Left forelimb (tissue), 1 donor: ENCODE measurements at places on chromosomes 11 and 22.

DNA sequence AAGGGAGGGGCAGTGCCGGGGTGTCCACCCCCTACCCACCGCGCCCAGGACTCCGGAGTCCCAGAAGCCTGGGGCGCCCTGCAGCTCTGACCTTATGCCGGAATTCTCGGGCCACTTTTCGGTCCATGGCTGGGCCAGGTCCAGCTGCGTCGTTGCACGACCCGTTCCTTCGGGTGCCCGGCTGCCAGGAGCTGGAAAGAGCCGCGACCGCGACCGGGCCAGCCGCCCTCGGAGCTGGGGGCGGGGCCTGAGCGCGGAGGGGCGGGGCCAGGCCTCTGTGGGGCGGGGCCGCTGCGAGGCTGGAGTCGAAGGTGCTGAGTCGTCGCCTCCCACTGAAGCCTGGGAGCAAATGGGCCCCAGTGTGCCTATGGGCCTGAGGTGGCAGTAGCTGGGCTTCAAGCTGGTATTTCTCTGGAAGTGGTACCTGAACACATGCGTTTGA is at the start of gene USH1C:
Gene USH1C (minus strand): TSS at position 236 of the 442 bp plus-strand sequence. CDS start 109 bp downstream, at position 127.
- DNase-seq = no peak

DNA sequence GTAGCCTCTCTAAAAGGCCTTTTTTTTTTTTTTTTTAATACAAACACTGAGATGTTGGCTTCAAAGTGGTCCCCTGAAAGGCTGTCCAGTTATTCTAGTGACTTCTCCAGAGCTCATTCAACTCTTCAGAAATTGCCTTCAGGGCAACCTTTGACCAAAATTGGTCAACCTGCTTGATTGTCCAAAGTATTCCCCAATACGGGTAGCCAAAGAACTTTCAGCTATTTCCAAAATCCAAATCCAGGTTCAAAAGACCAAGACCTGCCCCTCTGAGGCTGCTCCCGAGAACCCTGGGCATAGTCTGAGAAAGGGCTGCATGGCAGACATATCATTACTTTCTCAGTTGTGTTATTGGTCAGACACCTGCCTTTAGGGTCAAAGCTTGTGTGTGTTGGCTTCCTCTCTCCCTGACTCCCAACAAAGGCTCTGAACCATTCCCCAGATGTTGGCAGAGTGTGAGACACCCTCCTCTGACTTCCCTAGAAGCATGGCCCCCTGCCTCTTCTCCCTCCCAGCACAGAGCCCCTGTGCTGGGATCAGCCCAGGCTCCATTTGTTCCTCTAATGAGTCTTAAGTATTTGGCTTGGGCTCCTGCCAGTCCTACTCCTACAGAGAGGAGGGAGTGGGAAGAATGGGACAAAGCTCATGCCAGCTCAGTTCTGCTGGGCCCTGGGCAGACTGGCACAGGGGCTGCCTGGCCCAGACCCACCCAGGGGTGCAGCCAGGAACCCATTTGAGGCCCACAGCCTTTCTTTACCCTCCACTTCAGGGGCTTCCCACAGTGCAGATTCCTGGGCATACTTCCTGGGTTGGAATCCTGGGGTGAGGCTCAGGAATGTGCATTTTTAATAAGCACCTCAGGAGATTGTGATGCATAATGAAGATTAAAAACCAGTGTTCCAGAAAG is 30.3 kb downstream of the TNKS1BP1 start:
- DNase-seq = no peak

GRCh38 chr22:19242699-19243098 is 48.8 kb downstream of the CLTCL1 start:
- DNase-seq = no peak

GRCh38 chr11:8213376-8213775 is 44.6 kb upstream of the RIC3 start:
- DNase-seq = no peak

- DNase-seq = no peak
Observed at GRCh38 chr22:30004694-30005093, 75.6 kb upstream of the HORMAD2 start.

DNA sequence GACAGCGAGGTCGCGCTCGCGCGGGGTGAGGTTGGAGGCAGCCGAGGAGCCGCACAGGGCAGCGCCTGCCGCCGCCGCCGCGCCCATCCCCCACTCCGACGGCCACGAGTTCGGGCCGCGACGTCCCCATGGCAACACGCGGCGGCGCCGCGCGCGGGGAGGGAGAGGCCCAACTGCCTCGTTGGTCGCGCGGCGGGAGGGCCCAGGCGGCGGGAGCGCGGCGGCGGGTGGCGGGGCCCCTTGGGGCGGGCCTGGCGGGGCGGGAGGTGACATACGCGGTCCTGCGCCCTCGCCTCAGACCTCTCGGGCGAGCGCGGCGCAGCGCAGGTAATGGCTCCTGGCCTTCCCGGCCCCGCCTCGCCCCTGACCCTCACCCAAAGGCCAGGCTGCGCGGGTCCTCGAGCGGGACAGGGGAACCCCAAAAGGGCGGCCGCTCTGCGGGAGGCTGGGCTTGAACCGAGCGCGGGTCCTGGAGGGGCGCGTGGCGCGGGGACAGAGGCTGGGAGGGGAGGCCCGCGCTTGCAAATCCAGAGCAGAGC is at the start of gene DEUP1:
Gene DEUP1 (plus strand): TSS at position 297 of the 539 bp plus-strand sequence. CDS start 1,518 bp downstream, outside the sequence.
- no peak for DNase-seq

DNA sequence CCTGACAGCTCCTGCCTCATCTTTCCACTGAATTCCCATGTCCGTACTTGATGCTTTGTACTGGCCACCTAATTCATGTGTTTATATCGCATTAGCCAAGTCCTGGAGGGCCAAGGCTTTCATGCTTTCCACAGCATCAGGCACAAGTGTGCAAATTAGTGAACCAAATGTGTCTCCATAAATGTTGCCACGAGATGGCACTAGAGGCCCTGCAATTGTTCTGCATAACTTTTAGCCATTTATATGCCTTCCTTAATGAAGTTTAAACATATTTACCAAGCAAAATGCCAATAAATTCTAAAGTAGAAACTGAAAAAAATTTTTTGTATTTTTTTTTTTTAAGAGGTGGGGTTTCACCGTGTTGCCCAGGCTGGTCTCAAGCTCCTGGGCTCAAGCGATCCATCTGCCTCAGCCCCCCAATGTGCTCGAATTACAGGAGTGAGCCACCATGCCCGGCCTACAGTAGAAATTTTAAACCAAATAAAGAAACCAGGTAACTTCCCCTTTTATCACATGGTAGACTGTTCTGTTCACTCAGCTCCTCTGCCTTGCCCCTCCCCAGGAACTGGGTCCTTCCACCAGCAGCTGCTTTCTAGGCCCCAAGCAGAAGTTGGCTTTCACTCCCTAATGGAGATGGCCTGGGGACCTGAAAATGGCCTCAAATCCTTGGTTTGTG is 20.8 kb upstream of the IL18BP start:
- no peak for DNase-seq

- no peak for DNase-seq
Observed at GRCh38 chr11:104136861-104137260, 27.1 kb downstream of the PDGFD start.

DNA sequence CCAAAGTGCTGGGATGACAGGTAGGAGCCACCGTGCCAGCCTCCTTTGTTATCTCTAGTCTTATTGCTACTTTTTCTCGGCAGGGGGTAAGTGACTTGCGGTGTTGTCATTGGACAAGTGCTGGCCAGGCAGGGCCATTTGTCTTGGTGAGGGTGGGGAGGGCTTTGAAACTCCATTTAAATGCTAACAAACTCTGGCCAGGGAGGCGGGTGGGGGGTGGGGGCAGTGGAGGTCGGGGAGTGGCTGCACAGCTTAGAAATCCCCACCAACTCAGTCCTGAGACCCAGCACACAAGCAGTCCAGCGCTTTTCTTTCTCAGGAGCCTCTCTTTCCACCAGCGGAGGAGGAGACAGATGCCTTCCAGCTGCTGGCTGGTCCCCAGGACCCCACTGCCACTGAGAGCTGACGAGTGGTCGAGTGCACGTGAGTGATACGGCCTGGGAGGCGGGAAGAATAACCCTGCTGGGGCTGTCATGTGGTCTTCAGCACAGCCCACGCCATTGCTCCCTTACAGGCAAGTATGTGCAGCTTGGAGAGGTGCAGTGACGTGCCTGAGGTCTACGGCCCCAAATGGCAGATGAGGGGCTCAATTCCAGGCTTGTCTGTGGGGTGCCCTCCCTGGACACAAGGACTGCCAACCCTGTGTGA is 24.2 kb upstream of the OSBPL5 start:
- no peak for DNase-seq
